ENCODE measurements at places on chromosomes 2 and 18. TPM values are rescaled to one million over a fixed set of nuclear protein-coding genes. Genes with fewer than 3 reads are reported as not detected.

- no peaks in the 10 kb centered on the region for H3K27me3 ChIP-seq
- no peak overlapping the region for H3K27ac ChIP-seq
- no peak overlapping the region for H3K4me3 ChIP-seq
- peaks cover 4% of the 10 kb centered on the region for H3K4me1 ChIP-seq
Measured at GRCh38 chr18:45063246-45064038, 382.8 kb downstream of the SETBP1 start.

DNA sequence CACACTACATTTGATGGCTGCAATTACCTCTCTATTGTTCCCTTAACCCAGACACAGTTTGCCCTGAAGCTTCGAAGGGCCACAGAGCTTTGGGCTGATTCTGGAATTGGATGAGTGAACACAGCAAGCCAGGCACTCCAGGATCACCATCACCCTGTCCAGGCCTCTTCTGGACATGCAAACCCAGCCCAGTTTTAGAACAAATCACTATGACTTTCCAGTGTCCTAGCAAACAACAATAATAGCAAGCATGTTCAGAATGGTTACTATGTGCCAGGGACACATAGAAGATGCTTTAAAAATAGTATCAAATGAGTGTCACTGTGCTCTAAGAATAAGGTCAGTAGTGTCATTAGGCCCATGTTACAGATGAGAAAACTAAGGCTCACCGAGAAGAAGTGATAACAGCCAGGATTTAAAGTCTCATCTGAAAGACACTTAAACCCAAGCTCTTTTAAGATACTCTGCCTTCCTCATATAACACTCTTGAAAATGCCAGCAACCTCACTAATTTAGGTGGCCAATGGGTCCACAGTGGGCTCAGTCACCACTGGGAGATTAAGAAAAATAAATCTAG, 191.7 kb upstream of the STK17B start:
- no peak for DNase-seq
- H3K4me1 ChIP-seq, result no peaks in the 10 kb centered on the region
- H3K27me3 ChIP-seq, result no peaks in the 10 kb centered on the region
- H3K36me3 ChIP-seq, result no peaks in the 10 kb centered on the region

- peaks cover 44% of the 10 kb centered on the region for H3K4me1 ChIP-seq
- no peak overlapping the region for H3K4me3 ChIP-seq
- H3K36me3 ChIP-seq, result no peaks in the 10 kb centered on the region
- no peak overlapping the region for H3K27ac ChIP-seq
- no peak for DNase-seq
Measured at GRCh38 chr2:203678971-203679370, 27.5 kb upstream of the CD28 start.

DNA sequence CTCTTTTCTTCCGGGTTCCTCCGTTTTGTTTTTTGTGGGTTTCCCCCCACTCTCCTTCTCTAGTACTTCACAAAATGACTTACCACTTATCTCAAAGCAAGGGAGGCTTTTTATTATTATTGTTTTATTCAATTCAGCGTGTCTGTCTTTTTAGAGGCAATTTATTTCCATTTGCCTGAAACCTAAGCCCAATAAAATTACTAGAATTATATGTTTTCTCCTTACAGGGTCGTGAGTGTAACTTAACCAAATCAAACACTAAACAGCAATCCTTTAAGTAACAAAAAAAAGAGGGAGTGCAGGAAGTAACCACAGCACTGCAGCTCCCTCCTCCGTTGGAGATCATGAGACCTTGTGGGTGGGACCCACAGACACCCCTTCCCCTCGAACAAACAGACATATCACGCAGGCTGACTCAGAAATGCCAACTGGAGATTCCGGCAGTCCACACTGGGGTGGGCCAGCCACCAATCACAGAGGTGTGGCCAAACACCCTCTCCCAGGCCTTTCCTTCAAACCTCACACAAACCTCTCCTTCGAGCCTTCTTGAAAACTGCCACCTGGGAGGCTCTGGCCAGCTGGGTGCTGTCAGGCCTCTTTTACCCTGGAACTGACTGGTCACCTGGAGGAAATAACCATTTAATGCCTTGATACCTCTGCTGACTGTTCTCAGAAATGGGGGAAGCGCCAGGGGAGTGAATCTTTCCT, 207.1 kb upstream of the SMAD2 start:
- H3K4me1 ChIP-seq, result peaks cover 64% of the 10 kb centered on the region
- no peaks in the 10 kb centered on the region for H3K27me3 ChIP-seq
- H3K36me3 ChIP-seq, result no peaks in the 10 kb centered on the region
- no peak overlapping the region for H3K4me3 ChIP-seq
- no peak for DNase-seq
- peak overlapping the region; percentile 73 for H3K27ac ChIP-seq

DNA sequence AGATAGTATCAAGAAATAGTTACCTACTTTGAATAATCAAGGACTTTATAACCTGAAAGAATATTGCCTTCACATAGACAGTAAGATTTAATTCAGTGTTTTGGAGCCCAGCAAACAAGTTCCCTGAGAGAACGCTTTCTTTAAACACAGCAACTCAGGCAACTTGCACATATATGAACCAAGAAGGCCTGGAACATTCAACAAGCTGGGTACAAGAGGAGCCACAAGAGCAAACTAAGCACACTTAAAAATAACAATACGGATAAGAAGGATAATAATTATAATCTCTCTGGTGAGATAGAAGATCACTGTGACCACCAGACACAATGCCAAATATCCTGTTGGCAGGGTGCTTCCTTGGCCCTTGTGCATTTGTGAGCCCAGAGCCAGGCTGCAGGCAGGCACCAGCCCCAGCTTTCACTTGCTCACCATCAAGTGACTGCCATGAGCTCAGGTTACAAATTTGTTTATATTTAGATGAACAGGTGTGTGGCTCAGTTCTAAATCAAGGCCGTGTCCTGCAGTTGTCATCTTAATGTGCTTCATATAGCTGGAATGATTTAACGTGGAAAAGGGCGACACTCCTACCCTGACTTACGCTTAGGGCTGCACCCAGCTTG, 446.6 kb downstream of the IRS1 start:
- no peak overlapping the region for H3K4me3 ChIP-seq
- H3K36me3 ChIP-seq, result no peaks in the 10 kb centered on the region
- no peaks in the 10 kb centered on the region for H3K4me1 ChIP-seq
- H3K27me3 ChIP-seq, result no peaks in the 10 kb centered on the region
- no peak for DNase-seq
- no peak overlapping the region for H3K27ac ChIP-seq

- no peaks in the 10 kb centered on the region for H3K36me3 ChIP-seq
- H3K27ac ChIP-seq, result no peak overlapping the region
- no peaks in the 10 kb centered on the region for H3K27me3 ChIP-seq
- no peaks in the 10 kb centered on the region for H3K4me1 ChIP-seq
- no peak overlapping the region for H3K4me3 ChIP-seq
Measured at GRCh38 chr18:63058521-63058920, 261.0 kb downstream of the BCL2 start.

DNA sequence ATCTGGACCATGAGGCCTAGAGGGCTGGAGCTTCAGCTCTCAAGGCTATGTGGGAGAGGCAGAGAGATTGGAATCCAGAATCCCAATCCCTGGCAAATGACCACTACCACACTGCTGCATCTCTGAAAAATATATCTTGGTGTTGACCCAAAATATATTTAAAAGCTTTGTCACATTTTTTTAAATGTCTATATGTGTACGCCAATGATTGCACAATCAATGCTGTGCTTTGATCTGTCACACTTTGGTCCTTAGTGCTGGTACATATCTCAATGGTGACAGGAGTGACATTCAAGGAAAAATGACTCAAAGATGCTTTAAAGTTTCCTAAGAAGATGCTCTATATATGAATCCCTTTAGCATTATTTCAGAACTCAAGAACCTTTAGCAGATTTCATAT, 31.7 kb upstream of the NEDD4L start:
- H3K27ac ChIP-seq, result no peak overlapping the region
- no peak for DNase-seq
- no peaks in the 10 kb centered on the region for H3K36me3 ChIP-seq
- H3K27me3 ChIP-seq, result no peaks in the 10 kb centered on the region
- no peaks in the 10 kb centered on the region for H3K4me1 ChIP-seq

GRCh38 chr18:31657823-31658669, 26.3 kb downstream of the B4GALT6 start:
- H3K27me3 ChIP-seq, result no peaks in the 10 kb centered on the region
- H3K4me3 ChIP-seq, result no peak overlapping the region
- H3K36me3 ChIP-seq, result no peaks in the 10 kb centered on the region
- no peak overlapping the region for H3K27ac ChIP-seq
- peaks cover 3% of the 10 kb centered on the region for H3K4me1 ChIP-seq

GRCh38 chr2:237698358-237698694, 70.9 kb downstream of the LRRFIP1 start:
- peak overlapping the region; percentile 99 for H3K27ac ChIP-seq
- H3K36me3 ChIP-seq, result no peaks in the 10 kb centered on the region
- no peaks in the 10 kb centered on the region for H3K27me3 ChIP-seq
- no peak for DNase-seq
- H3K4me3 ChIP-seq, result no peak overlapping the region

DNA sequence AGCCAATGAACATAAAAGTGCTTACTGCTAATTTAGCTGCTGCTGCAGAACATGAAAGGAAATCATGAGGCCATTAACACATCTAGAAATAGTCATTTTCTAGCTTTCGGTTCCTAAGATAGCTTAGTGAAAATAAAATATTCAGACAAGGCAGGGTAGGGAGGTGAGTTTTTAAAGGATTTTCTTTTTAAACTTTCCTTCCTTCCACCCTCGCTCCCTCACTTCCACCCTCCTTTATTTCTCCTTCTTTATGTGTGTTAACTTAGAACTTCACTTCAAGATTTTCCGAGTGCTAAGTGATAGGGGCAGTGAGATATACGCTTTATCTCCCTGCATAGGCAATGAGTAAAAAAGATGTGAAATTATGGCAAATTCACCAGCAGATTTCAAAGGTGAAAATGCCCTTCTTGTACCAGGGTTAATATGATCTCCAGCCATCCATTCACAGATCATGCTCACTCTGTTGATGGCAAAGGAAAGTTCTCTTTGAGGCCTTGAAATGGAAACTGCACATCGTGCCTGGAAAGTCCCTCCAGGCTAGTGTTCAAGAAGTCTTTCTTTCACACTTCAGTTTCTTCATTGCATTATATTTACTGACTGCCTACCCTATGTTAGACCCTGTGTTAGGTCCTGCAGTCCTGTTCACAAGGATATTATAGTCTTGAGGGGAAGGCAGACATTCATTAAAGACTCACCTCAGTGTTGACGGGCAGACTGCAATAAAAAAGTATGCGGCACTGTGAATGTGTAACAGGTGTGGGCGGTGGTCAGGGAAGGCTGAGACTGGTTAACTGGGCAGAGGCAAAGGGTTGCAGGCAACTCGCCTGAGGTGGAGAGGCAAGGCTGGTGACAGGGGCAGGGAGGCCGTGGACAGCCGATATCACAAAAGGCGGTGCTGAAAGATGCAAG, 200.8 kb downstream of the PLCL1 start:
- H3K4me3 ChIP-seq, result no peak overlapping the region
- H3K36me3 ChIP-seq, result no peaks in the 10 kb centered on the region
- no peaks in the 10 kb centered on the region for H3K4me1 ChIP-seq
- H3K27ac ChIP-seq, result no peak overlapping the region

GRCh38 chr18:9104244-9104901, 1.9 kb downstream of the NDUFV2 start:
- H3K4me1 ChIP-seq, result peaks cover 47% of the 10 kb centered on the region
- H3K4me3 ChIP-seq, result peak overlapping the region; percentile 59
- no peaks in the 10 kb centered on the region for H3K27me3 ChIP-seq
- peak overlapping the region; percentile 98 for H3K27ac ChIP-seq
- no peak for DNase-seq

GRCh38 chr18:74252039-74252395, 39.7 kb downstream of the CYB5A start:
- H3K27me3 ChIP-seq, result no peaks in the 10 kb centered on the region
- DNase-seq, result no peak
- peaks cover 68% of the 10 kb centered on the region for H3K4me1 ChIP-seq
- peak overlapping the region; percentile 69 for H3K27ac ChIP-seq

GRCh38 chr2:182821182-182821581, 45.3 kb downstream of the FRZB start:
- H3K4me3 ChIP-seq, result no peak overlapping the region
- no peaks in the 10 kb centered on the region for H3K4me1 ChIP-seq
- H3K27ac ChIP-seq, result no peak overlapping the region
- DNase-seq, result no peak
- H3K36me3 ChIP-seq, result no peaks in the 10 kb centered on the region
- no peaks in the 10 kb centered on the region for H3K27me3 ChIP-seq

DNA sequence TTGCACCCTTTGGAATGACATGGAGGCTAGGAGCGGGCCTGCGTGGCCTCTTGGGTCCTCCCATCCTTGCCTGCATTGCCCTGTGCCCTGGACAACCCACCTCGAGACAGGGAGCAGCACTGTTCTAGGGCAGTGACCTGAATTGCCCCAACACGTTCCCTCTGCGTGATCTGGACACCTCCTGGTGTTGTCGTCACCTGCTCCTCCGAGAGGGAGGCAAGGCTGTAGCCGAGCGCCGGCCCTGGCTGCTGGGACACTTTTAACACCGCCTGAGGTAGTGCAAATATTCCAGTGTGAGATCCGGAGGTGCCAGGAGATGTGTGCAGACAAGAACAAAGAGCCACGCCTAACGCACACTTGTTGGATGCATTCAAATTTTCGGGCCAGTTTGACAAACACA, 131.5 kb downstream of the SMAD7 start:
- no peaks in the 10 kb centered on the region for H3K36me3 ChIP-seq
- no peaks in the 10 kb centered on the region for H3K27me3 ChIP-seq

DNA sequence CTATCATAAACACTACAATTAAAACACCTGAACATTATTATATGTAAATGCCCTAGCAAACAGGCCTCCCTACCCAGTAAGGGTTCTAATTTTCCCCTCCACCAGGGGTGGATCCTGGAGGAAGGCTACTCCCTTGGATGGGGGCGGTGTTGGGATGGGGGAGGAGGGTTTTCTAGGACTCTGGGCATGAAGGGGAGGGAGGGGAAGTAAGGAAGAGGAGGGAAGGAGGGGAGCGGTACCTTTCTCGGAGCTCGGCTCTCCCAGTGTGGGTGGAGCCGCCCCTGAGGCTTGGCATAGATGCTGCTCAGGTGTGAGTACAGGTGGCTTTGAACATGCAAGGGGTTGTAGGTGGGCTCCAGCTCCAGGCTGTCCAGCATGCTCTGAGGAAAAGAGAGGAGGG, 5.4 kb downstream of the DOK1 start:
- H3K4me1 ChIP-seq, result peaks cover 11% of the 10 kb centered on the region
- H3K36me3 ChIP-seq, result peaks cover 9% of the 10 kb centered on the region

The DYNAP gene
- total RNA-seq, result not detected

The SP140L gene
- 15.5 TPM for total RNA-seq

The LPIN1 gene
- 58.6 TPM for total RNA-seq

The TRIB2 gene
- 31.2 TPM for total RNA-seq

The FBXO15 gene
- 11.9 TPM for total RNA-seq

The HOXD4 gene
- total RNA-seq, result not detected

The DCDC2C gene
- total RNA-seq, result not detected

The CFC1 gene
- total RNA-seq, result not detected

The WNT10A gene
- 1.0 TPM for total RNA-seq

Data from upper lobe of left lung (tissue), 6 donors.